ENCODE measurements at places on chromosomes 4 and X. TPM values are rescaled to one million over a fixed set of nuclear protein-coding genes. Genes with fewer than 3 reads are reported as not detected.

GRCh38 chrX:119763836-119764387 lies 5.5 kb downstream of the SOWAHD start:
- H3K36me3 ChIP-seq, result no peaks in the 10 kb centered on the region
- peaks cover 49% of the 10 kb centered on the region for H3K4me1 ChIP-seq
- peak; percentile 29 for DNase-seq
- no peaks in the 10 kb centered on the region for H3K27me3 ChIP-seq
- no peak overlapping the region for H3K4me3 ChIP-seq

- no peaks in the 10 kb centered on the region for H3K27me3 ChIP-seq
- DNase-seq, result no peak
- no peaks in the 10 kb centered on the region for H3K36me3 ChIP-seq
Measured at GRCh38 chr4:8303485-8304281, 34.1 kb downstream of the HTRA3 start.

GRCh38 chr4:15894393-15894792 lies 44.1 kb downstream of the FGFBP1 start:
- H3K27ac ChIP-seq, result no peak overlapping the region
- peaks cover 15% of the 10 kb centered on the region for H3K4me1 ChIP-seq
- no peaks in the 10 kb centered on the region for H3K27me3 ChIP-seq
- H3K4me3 ChIP-seq, result no peak overlapping the region
- no peaks in the 10 kb centered on the region for H3K36me3 ChIP-seq

DNA sequence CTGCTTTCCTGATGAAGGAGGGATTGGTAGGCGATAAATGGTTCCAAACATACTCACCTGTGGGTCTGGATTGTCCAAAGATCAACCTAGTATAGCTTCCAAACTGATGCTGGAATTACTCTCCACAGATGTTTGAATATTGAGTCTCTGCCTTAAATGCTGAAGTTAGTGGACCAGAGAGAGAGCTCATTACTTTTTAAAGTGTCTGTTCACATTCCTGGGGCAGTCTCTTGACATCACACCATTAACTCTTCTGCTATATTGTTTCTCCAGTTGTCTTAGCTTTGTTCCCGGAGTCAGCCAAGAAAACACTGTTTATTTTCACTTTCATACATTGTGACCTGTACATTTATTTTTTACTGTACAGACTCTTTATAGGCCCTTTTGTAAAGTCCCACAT lies 35.4 kb downstream of the ARHGEF38 start:
- H3K27ac ChIP-seq, result no peak overlapping the region
- DNase-seq, result no peak
- H3K4me1 ChIP-seq, result no peaks in the 10 kb centered on the region
- no peaks in the 10 kb centered on the region for H3K36me3 ChIP-seq
- H3K27me3 ChIP-seq, result no peaks in the 10 kb centered on the region

DNA sequence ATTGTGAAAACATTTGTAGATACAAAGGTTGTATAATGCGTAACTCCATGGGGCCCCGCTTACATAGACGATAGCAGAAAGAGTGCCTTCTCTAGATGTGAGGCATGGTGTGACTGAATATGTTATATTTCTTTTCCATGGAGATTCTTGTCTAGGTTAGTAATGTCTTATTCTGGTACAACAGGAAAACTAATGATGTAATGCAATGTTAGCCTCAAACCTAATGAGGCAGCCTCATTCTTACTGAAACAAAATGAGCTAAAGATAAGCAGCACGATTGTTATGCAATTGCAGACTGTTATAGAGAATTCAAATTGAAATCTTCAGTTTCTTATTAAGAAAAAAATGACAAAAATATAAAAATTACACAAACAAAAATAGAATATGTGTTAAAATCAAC lies 171.1 kb upstream of the ANKRD50 start:
- no peak overlapping the region for H3K27ac ChIP-seq
- no peak for DNase-seq
- H3K36me3 ChIP-seq, result no peaks in the 10 kb centered on the region
- no peaks in the 10 kb centered on the region for H3K4me1 ChIP-seq
- no peak overlapping the region for H3K4me3 ChIP-seq

- DNase-seq, result no peak
- H3K36me3 ChIP-seq, result no peaks in the 10 kb centered on the region
- no peak overlapping the region for H3K4me3 ChIP-seq
- no peak overlapping the region for H3K27ac ChIP-seq
- H3K27me3 ChIP-seq, result no peaks in the 10 kb centered on the region
Measured at GRCh38 chr4:153269218-153269990, 65.2 kb downstream of the TRIM2 start.

- no peak overlapping the region for H3K27ac ChIP-seq
- peaks cover 3% of the 10 kb centered on the region for H3K4me1 ChIP-seq
- no peak for DNase-seq
- no peak overlapping the region for H3K4me3 ChIP-seq
- H3K27me3 ChIP-seq, result no peaks in the 10 kb centered on the region
Measured at GRCh38 chrX:39576041-39576872, 521.5 kb downstream of the BCOR start.

DNA sequence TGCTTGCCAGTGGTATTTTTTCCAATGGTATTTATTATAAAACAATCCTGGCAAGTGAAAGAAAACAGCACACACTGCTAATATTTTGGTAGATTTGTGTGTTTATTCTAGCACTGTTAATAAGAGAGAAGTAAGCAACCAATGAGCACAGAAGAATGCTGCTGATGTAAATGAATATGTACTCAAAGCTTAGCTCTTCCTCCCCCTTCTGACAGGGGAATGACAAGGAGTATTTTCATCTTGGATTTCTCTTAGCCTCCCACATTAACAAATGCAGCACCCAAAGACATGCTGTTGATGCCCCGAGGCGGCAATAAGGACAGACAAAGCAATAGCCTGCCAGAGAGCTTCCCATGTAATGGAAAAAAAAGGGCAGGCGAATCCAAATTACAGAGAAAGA lies 18.6 kb downstream of the ARHGAP6 start:
- no peak overlapping the region for H3K4me3 ChIP-seq
- H3K27me3 ChIP-seq, result no peaks in the 10 kb centered on the region
- no peak for DNase-seq

DNA sequence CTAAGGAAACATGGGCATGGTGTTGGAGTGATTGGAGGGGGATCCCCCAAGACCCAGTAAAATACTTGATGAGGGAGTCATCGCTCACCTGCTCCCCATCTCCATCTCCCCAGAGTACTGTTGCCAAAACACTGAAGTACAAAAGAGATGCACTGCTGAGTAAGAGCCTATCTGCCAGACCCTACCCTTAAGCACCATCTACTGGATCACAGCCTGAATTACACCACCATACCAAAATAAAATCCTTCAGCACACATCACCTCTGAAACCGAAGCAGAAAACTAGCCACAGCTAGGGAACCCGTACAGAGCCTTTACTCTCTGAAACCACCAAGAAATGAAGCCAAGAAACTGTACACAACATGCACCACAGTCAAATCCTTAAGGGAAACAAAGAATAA lies 466.3 kb upstream of the ACTRT1 start:
- DNase-seq, result no peak
- H3K27ac ChIP-seq, result no peak overlapping the region
- no peaks in the 10 kb centered on the region for H3K36me3 ChIP-seq
- no peak overlapping the region for H3K4me3 ChIP-seq

DNA sequence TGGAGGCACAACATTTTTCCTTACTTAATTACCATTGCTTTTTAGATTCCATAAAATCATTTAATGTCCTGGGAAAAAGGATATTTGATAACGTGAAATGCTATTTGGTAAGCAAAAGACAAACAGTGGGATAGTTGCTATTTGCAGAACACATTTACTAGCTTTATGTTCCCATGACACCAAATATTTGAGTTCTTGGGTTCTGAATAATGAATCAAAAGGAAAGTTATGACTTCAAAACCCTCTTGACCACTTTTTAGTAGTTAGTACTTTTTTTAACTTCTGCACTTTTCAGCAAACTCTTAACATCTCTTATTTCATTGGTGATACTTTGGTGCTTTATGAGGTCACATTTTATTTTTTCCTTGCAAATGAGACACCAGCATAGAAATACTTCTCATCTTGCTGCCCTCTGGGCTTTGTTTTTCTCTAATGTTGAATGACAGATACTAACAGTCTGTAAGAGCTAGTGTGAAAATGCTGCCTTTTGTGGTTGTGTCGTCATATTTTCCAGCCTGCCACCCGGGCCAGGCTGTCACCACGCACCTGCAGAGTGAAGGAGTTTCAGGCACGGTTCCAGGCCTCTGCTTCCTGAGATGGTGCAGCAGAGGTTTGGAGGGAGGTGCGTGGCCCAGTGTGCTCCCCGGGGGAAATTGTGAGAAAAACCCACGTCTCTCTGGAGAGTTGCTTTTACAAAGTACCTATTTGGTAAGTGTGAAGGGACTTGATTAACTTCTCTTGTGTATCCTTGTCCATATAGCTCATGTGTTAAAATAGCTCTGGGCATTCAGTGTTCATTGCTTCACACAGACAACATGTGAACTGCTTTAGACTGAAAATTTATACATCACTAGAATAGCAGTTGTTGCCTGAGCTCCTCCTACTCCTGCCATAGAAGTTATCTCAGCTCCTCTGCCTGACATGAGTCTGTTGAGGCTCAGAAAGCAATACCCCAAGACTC lies 34.7 kb downstream of the MSL3 start:
- peaks cover 11% of the 10 kb centered on the region for H3K4me1 ChIP-seq
- peak overlapping the region; percentile 48 for H3K27ac ChIP-seq
- H3K4me3 ChIP-seq, result no peak overlapping the region
- peak; percentile 50 for DNase-seq
- H3K27me3 ChIP-seq, result no peaks in the 10 kb centered on the region

GRCh38 chr4:101724093-101724492 lies 66.4 kb upstream of the BANK1 start:
- H3K36me3 ChIP-seq, result no peaks in the 10 kb centered on the region
- DNase-seq, result peak; percentile 28
- H3K27me3 ChIP-seq, result no peaks in the 10 kb centered on the region
- H3K4me1 ChIP-seq, result peaks cover 8% of the 10 kb centered on the region
- no peak overlapping the region for H3K4me3 ChIP-seq
- no peak overlapping the region for H3K27ac ChIP-seq

DNA sequence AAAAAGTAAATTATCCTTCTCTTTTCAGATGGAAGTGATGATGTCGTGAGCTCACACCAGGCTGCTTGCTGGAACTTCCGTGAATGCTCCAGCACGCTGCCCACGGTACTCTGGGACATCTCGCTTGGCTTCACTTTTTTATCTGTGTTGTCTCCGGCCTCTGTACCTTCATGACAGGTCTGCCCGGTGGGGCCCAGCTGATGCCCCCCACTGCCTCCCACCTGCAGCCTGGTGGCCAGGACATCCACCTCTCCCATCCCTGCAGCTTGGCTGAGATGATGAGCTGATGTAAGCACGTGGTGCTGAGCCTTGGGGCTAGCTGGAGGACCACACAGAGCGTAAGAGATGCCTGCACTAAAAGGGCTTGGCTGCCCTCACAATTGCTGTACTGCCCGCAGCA lies 59.0 kb upstream of the HELT start:
- no peaks in the 10 kb centered on the region for H3K4me1 ChIP-seq
- no peaks in the 10 kb centered on the region for H3K27me3 ChIP-seq
- no peak overlapping the region for H3K27ac ChIP-seq
- DNase-seq, result no peak

GRCh38 chrX:105190252-105190853 lies 30.1 kb downstream of the TEX13A start:
- H3K4me1 ChIP-seq, result no peaks in the 10 kb centered on the region
- H3K36me3 ChIP-seq, result no peaks in the 10 kb centered on the region
- DNase-seq, result peak; percentile 3
- H3K4me3 ChIP-seq, result no peak overlapping the region
- no peaks in the 10 kb centered on the region for H3K27me3 ChIP-seq
- no peak overlapping the region for H3K27ac ChIP-seq

- no peak for DNase-seq
- no peaks in the 10 kb centered on the region for H3K27me3 ChIP-seq
- no peak overlapping the region for H3K4me3 ChIP-seq
- no peaks in the 10 kb centered on the region for H3K4me1 ChIP-seq
- H3K27ac ChIP-seq, result no peak overlapping the region
- H3K36me3 ChIP-seq, result no peaks in the 10 kb centered on the region
Measured at GRCh38 chr4:152290366-152290921, 245.4 kb downstream of the FBXW7 start.

GRCh38 chrX:129540068-129540653 lies at the start of gene OCRL:
Gene OCRL (plus strand): TSS chrX:129540259. CDS start chrX:129540440, 181 bp downstream.
- no peak within 1 kb of the TSS for H3K27ac ChIP-seq
- peak; percentile 69 for DNase-seq
- no peaks in the 10 kb centered on the region for H3K36me3 ChIP-seq
- H3K4me3 ChIP-seq, result peak within 1 kb of the TSS; percentile 66
- peaks cover 5% of the 10 kb centered on the region for H3K4me1 ChIP-seq

- H3K36me3 ChIP-seq, result no peaks in the 10 kb centered on the region
- H3K27me3 ChIP-seq, result no peaks in the 10 kb centered on the region
- no peaks in the 10 kb centered on the region for H3K4me1 ChIP-seq
- DNase-seq, result no peak
- H3K27ac ChIP-seq, result no peak overlapping the region
Measured at GRCh38 chr4:161252520-161253141, 911.2 kb downstream of the FSTL5 start.

GRCh38 chrX:83845397-83845796 lies 15.5 kb upstream of the CYLC1 start:
- H3K27ac ChIP-seq, result no peak overlapping the region
- peak; percentile 11 for DNase-seq
- no peak overlapping the region for H3K4me3 ChIP-seq
- H3K36me3 ChIP-seq, result no peaks in the 10 kb centered on the region
- no peaks in the 10 kb centered on the region for H3K27me3 ChIP-seq

DNA sequence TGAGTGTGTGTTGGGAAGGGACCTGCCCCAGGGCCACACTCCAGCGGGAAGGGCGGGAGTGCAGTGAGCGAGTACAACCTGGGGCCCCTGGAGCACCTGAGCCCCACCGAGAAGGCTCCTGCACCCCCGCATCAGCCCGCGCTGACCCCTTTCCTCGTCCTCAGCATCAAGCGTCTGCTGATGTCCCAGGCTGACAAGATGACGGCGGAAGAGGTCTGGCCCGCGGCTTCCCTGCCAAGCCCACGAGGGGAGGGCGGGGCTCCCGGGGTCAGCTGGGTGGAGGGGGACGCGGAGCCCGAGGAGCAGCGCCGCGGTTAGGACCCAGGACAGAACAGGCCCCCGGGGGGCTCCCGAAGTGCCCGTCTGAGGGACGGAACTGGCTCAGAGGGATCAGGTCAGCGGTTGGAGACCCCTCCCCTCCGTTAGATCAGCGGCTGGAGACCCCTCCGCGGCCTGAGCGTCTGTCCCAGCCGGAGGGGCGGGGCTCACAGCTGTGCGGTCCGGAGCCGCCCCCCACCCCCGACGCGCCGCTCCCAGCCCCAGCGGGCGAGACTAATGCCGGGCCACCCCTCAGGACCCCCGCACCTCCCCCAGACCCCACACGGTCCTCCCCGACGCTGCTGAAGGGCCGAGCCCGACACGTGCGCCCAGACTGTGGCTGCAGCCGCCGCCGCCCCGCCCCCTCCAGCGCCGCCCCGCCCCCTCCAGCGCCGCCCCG lies 6.7 kb downstream of the MYL5 start:
- H3K4me1 ChIP-seq, result peaks cover 18% of the 10 kb centered on the region
- DNase-seq, result peak; percentile 72
- H3K36me3 ChIP-seq, result no peaks in the 10 kb centered on the region
- H3K27me3 ChIP-seq, result peaks cover 2% of the 10 kb centered on the region
- peak overlapping the region; percentile 53 for H3K4me3 ChIP-seq
- H3K27ac ChIP-seq, result peak overlapping the region; percentile 15

Gene LAMP2
- 35.0 TPM for total RNA-seq

Gene ASB5
- total RNA-seq, result not detected

Gene WFS1
- total RNA-seq, result 7.2 TPM

Gene CASP3
- total RNA-seq, result 15.8 TPM

Gene PAK3
- total RNA-seq, result not detected

Gene GPRASP2
- total RNA-seq, result 0.59 TPM

Gene DAPP1
- 169 TPM for total RNA-seq

Gene TLL1
- total RNA-seq, result not detected

Data from B cell (primary cell).